Fibroblast of skin of abdomen (primary cell): ENCODE measurements at places on chromosomes 16 and 17.

GRCh38 chr16:35881654-35882053, 2422.2 kb downstream of the TP53TG3F start:
- DNase-seq = no peak

DNA sequence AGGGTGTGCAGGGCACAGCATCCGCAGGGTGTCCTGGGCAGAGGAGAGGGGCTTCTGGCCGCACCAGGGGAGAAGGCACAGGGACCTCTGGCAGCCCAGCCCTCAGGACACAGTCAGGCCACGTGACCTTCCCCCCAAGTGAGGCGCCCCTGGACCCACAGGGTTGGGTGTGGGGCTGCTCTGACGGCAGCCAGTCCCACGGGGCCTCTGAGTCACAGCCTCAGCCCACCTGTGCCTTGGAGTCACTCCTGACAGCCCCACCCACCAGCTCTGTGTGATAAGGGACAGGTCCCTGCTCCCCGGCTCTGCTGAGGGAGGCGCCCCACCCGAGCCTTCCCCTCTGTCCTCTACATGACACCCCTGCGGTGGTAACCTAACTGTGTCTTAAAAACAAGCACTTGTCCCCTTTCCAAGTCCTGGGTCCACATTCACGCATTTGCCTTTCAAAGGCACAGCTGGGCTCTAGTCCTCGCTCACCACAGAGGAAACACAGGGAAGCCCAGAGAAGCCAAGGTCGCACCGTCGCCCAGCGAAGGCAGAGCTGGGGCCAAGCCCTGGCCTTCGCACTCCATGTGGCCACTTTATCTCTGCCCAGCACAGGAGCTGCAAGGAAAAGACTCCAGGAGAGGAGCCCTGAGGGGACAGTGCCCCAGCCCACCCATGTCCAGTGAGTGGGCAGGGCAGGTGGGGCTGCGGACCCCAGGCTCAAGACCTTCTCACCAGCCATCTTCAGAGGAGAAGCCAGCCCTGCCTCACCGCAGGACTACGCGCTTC, 5.1 kb upstream of the NPTX1 start:
- DNase-seq = no peak

DNA sequence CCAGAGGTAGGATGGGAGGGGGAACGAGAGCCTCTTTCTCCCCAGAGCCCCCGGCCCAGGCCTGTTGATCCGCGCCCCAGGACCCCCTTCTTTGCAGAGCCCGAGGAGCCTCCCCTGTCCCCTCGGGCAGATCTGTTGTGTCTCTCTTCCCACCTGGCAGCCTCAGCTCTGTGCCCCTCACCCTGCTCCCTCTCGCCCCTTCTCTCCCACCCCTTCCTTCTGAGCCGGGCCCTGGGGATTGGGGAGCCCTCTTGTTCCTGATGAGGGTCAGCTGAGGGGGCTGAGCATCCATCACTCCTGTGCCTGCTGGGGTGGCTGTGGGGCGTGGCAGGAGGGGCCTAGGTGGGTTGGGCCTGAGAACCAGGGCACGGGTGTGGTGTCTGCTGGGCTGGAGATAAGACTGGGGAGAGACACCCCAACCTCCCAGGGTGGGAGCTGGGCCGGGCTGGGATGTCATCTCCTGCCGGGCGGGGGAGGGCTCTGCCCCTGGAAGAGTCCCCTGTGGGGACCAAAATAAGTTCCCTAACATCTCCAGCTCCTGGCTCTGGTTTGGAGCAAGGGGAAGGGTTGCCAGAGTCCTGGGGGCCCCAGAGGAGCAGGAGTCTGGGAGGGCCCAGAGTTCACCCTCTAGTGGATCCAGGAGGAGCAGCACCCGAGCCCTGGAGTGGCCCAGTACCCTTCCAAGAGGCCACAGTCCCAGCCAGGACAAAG, 65.4 kb downstream of the MRC2 start:
- DNase-seq = peak; percentile 39

DNA sequence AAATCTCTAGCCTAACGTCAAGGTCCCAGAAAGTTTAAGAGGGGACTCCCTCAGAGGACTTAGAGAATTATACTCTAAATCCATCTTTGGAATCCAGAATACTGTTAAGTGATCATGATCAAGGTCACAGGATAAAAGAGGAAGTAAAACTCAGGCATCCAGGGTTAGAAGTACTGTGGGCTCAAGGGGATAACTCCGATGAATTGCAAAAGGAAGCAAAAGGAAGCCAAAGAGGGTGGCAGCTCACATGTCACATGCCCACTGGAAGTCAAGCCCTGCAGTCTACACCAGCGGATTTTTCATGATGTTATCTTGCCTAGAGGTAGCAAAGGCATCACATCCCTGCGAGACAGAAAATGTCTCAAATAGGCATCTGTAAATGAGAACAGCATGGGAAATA, 3.8 kb downstream of the ZNF821 start:
- DNase-seq = no peak

GRCh38 chr16:27644165-27644564, 94.2 kb downstream of the KATNIP start:
- no peak for DNase-seq
